ENCODE measurements at places on chromosomes 3 and 15.

DNA sequence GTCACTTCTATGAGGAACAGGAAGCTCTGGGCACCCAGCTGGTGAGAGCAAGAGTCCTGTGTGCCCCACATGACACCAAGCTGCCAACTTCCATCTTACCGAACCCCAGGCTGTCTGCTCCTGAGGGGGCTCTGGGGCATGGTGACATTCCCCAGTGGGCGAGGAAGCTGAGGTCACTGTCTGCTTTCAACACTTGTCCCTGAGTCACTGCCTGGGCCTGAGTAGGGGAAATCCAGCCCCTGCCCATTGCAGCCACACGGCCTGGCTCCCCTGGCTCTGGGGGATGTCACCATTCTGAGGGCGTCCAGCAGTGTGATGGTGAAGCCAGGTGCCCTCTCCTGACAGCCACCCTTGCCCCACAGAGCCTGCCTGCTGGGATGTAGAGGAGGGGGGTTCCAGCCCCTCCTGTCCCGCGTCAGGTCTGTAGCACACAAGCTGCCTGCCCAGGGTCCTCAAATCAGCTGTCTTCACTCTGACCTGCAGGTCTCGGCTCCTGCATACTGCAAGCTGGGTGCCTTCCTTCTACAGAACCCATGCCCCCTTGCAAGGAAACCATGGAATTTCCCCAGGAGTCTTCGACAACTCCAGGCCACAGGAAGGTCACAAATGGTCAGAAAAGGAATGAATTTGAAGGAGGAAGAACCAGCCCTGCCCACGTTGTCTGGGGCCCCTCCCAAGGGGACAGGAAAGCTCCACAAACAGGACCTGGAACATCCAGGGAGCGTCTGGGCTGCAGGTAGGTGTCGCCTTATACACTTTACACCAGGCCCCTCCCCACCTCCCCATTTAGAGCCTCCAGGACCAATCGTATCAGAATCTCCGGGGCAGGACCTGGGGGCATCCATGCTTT, 69.9 kb upstream of the GATM start:
- peak; percentile 9 for DNase-seq

DNA sequence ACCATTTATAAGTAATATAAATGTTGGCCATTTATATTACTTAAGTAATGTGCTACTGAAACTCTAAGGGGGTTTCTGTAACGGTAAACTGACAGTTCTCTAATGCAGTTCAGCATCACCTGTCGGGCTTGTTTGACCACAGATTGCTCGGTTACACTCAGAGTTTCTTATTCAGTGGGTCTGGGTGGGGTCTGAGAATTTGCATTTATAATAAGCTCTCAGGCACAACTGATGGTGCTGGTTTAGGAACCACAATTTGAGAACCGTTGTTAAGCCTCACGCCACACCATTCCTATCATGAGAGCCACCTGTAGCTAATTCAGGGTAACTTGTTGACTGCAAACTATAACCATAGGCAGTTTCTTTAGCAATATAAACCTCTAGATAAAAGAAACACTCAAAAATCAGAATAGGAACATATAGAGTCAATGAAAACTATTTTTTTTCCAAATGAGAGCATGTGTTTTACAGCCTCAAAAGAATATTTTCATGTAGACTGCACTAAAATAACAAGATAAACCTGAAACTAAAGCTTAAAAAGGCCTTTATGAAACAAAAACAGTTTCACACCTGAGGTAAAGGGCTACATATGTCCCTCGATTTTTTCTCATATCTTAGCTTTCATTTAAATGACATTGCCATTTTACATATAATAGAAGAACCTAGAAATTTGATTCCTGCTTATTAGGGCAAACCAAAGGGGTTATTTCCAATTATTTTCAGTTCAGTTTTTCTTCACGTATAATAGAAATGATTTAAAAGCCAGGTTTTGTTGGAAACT, 604.8 kb downstream of the UNC13C start:
- no peak for DNase-seq

GRCh38 chr15:66698971-66699370, 3.1 kb upstream of the SMAD6 start:
- DNase-seq, result no peak

DNA sequence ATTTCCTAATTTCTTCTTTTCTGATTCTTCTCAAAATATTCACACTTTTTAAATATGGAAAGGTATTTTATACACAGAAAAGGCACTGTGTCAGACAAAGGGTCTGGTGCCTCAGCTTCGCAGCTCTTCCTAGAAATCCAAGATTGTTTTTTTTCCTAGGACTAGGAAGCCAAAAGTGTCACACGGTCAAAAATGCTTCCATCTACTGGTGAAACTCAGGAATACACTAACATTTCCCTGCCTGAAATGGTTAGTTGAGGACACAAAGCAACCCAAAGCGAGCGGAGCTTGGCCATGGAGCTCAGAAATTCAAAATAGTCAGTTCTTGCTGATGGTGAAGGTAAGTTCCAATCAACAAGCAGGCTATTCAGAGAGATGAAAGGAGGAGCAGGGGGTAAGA, 426.5 kb upstream of the RASGRP1 start:
- DNase-seq, result no peak

GRCh38 chr3:11274566-11275142, 2.5 kb downstream of the ATG7 start:
- no peak for DNase-seq

DNA sequence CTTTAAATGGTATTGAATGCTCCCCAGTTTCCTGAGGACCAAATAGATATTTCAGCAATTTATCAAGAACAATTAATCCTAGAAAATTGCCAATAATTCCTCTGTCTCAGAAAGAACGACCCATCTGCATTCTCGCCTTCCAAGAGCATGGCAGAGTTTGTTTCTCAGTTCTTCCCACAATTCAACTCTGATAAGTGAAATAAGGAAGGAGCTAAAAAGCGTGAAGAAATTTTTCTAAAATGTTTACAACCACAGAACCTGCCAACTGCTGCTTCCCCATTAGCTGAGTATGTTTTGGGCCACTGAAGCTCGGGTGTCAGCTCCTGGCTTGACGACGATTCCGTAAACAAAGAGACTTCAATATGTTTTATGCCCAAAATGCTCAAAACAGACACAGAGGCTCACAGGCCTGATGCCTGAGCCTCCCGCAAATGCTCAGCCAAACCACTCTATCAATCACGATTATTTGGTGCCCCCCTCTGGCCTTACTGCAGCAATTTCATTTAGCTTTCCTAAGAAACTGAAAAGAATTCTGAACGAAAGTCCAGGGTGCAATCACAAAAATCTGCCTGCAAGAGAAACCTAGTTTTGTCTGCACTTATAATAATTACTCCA, 259.2 kb upstream of the CCDC54 start:
- DNase-seq, result no peak

GRCh38 chr3:179526989-179527391, 35.7 kb upstream of the ACTL6A start:
- DNase-seq, result peak; percentile 17

- no peak for DNase-seq
These were observed 549.4 kb downstream of the OCA2 start for GRCh38 chr15:27549746-27550145.

DNA sequence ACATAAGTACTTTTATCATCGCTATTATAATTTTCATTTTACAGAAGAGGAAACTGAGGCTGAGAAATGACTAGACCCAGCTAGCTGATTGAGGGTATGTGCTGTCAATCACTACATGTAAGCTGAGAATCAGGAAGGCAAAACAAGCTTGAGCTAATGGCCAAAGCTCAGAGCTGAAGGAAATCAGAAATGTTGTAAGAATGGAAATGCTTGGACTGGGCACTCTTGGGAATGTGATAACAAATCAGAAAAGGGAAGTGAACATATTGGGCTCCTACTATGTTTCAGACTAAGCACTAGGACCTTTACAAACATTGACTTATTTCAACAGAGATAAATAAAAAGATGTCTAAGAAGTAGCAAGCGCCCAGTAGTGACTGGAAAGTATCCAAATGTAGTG, 33.8 kb upstream of the BOC start:
- no peak for DNase-seq

DNA sequence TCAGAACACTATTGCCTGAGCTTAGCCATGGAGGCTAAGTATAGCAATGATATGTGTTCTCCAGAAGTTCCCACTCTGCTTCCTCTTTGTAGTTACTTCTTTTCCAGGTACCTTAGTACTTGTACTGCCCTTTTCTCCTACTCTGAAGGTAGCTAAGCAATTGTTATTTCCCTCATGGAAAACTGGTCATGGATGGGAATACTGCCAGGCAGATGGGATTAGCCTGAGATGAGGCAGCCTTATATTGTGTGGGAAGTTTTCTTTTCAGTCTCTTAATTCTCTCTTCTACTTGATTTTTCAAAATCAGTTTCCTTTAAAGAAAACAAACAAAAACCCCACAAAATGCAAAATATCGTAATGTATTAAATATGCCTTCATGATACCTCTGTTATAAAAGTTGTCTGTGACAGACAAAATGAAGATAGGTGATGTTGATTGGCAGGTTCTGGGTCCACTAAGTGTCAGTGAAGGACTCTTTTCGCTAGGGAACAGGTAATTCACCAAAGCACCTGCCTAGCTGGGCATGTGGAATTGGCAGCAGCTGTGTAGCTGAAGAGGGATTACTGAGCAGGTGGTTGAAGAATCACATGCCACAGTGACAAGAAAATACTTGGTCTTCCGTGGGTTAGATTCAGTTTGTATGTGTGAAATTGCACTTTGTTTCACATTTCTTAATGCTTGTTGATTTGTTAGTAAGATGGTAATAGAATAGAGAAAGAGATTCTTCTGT, 4.1 kb downstream of the ZNF609 start:
- DNase-seq, result no peak

GRCh38 chr15:37995461-37996347, 61.3 kb downstream of the TMCO5A start:
- peak; percentile 7 for DNase-seq

DNA sequence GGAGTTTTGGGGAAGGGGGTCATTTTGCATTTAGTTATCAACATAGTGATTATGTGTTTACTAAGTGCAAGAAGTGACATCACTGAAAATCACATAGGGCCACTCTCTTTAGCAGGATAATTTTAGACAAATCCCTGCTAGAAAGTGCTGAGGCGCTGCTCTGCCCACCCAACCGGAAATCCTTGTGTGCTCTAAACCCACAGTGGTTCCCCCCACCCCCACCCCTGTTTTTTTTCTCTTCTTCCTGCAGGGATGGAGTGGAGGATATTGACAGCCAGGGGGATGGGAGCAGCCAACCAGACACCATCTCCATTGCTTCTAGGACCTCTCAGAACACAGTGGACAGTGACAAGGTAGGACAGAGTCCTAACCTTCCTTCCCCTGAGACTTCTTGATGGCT, 234.2 kb upstream of the UMPS start:
- no peak for DNase-seq

DNA sequence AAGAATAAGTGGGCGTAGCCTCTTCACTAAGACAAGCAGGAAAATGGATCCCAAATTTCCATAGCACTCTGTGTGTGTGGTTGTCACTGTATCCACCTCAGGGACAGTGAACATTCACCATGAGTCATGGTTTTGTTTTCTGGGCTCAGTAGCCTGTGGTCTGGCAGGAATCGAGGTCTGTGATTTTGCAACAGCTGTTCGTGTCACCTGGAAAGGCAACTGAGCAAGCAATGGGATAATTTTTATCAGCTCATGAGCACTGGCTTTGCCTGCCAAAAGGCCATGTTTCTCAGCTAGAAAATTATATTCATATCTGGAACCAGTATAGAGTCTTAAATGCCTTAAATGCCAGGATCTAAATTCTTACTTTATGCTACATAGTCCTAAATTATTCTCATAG, 60.9 kb downstream of the STRIT1 start:
- DNase-seq, result no peak

- DNase-seq, result no peak
These were observed 276.2 kb downstream of the GAP43 start for GRCh38 chr3:115899535-115899934.

GRCh38 chr3:64214381-64215018, 10.8 kb downstream of the PRICKLE2 start:
- no peak for DNase-seq

All from GDM1 (cell line).